NB4 (cell line): ENCODE measurements at places on chromosomes 11 and 22.

DNA sequence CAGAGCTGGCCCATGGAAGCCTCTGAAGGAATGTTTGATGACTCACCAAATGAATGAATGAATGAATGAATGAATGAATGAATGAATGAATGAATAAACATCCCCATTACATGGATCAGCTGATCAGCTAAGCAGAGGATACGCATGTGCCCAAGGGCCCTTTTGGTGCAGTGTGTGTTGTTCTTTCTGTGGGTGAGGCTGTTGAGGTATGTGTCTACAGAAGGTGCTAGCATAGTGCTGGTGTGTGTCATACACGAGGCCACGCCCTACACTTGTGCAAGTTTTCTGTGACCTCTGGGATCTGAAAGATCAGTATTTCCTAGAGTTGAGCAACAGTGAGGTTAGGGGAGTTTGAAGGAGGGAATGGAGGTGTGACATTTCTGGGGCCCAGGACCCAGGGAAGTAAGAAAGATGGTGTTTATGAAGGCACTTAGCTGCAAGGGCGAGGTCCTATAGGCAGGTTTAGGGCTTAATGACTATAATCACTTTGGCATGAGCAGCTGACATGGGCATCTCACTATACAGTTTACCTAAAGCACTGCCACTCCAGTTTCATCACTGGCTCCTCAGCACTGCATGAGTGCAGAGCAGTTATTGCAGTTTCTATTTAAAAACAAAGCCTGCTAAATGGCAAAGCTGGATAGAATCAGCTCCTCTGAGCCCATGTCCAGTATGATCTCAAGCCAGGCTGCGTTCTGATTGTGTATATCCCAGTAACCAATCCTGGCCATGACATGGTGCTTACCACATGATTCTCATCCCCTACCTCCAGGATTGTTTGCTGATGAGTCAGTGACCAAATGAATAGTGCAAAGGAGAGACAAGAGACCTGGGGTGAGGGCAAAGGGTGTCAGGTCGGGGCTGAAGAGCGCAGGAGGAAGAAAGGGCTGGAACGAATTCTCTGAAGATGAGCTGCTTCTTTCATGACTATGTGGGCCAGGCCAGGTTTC, 36.4 kb upstream of the E2F8 start:
- peak; percentile 73 for DNase-seq

DNA sequence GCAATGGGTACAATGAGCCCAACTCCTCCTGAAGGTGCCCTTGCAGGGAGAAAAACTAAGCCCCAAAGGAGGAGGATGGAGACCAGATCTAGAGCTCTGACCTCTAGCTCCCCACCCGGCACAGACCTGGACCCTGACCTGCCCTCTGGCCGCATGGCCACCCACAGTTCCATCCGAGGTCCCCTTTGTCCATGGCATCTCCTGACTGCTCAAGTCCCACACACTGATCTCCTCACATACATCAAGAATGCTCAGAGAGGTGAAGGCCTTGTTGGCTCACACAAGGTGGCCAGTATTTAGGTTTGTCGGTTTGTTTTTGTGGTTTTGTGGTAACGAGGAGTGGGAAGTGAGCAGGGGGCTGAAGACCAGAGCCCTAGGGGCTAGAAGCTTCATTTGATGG, 423.5 kb upstream of the B3GAT1 start:
- no peak for DNase-seq

DNA sequence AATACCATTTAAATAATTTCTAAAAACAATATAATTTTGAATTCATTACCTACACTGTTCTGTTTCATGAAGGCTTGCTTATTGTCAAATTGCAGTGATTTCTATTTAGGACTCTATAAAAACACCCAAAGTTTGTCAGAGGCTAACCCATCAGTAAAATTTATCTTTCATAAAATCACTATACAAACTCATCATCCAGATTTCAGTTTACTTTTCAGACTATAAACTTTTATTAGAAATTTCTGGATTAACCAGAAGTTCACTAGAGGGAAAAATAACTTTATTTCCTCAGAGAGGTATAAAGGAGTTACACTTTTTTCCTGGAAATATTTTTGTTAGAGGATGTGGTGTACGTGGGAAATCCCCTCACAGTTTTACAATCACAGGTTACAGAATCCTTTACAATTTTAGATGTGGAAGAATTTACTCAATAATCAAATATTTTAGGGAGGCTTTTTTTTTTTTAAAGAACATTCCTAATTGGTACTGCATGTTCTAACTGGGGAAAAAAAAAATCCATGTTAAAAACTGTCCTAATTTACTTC, 176.7 kb downstream of the SWAP70 start:
- no peak for DNase-seq

GRCh38 chr11:73240190-73240781, 22.2 kb downstream of the P2RY2 start:
- no peak for DNase-seq

DNA sequence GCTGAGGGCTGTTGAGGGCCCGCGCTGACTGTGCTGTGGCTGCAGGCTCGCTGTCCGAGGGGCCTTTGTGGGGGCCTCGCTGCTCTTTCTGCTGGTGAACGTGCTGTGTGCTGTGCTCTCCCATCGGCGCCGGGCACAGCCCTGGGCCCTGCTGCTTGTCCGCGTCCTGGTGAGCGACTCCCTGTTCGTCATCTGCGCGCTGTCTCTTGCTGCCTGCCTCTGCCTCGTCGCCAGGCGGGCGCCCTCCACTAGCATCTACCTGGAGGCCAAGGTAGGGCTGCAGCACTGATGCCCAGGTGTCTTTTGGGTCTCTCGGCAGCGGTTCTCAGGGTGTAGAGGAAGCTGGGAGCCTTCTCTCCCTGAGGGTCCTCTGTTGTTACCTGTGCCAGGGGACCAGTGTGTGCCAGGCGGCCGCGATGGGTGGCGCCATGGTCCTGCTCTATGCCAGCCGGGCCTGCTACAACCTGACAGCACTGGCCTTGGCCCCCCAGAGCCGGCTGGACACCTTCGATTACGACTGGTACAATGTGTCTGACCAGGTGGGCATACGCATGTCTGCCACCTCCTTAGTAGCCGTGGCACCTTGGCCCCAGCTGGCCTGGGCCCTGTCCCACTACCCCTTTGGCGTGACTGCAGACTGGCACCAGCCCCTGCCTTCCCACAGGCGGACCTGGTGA, 2.2 kb downstream of the GPR137 start:
- no peak for DNase-seq

GRCh38 chr11:95883381-95883780, 40.5 kb downstream of the MTMR2 start:
- DNase-seq = no peak

GRCh38 chr11:76234416-76235232, 28.3 kb upstream of the WNT11 start:
- peak; percentile 96 for DNase-seq

DNA sequence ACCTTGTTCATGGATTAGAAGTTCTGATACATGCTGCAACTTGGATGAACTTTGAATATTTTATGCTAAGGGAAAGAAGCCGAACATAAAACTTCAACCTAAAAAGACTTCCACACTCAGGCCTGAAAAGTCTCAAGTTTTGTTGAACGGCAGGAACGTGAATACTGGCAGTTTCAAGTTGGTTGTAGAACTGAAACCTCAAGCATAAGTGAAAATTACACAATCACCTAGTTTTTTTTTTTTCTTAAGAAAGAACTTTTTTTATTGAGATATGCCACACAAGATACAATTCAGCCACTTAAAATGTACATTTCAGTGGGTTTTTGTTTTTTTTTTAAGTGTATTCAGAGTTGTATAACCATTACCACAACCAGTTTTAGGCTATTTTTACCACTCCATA, 50.8 kb upstream of the ADORA2A start:
- peak; percentile 12 for DNase-seq

DNA sequence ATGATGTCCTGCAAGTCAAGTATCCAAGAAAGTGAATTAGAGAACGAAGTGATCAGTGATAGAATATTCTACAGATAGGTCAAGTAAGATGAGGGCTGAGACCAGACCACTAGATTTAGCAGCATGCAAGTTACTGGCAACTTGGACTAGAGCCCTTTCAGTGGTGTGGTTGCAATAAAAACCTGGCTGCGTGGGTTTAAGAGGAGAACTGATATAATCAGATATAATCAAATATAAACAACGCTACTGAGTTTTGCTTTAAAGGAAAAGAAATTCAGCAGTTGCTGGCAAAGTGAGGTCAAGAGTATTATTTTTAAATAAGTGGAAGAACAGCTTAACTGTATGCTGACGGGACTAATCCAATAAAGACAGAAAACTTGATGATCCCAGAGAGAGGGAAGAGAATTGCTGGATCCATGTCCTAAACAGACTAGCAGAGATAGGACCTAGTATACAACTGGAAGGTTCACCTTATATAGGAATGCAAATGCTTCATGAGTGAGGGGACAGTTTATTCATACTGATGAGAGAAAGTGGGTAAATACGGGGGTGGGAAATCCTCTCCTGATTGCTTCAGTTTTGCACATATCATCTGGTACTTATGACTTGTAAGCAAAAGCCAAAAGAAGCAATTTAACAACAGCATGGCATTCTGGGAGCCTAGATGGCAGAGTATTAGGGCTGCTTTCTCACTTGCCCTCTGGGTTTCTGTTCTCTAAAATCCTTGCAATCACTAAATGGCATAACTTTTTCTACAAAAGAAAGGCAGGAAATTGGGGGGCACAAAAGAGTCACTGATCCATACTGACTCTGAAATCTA, 146.2 kb downstream of the RBFOX2 start:
- DNase-seq = no peak

GRCh38 chr11:69351460-69351859, 57.5 kb downstream of the MYEOV start:
- DNase-seq = no peak
